ENCODE measurements at places on chromosomes 13 and 19. TPM values are rescaled to one million over a fixed set of nuclear protein-coding genes. Genes with fewer than 3 reads are reported as not detected.

The EBI3 gene
- 0.40 TPM for polyA plus RNA-seq

The DZIP1 gene
- polyA plus RNA-seq: not detected

The RDH8 gene
- polyA plus RNA-seq: not detected

DNA sequence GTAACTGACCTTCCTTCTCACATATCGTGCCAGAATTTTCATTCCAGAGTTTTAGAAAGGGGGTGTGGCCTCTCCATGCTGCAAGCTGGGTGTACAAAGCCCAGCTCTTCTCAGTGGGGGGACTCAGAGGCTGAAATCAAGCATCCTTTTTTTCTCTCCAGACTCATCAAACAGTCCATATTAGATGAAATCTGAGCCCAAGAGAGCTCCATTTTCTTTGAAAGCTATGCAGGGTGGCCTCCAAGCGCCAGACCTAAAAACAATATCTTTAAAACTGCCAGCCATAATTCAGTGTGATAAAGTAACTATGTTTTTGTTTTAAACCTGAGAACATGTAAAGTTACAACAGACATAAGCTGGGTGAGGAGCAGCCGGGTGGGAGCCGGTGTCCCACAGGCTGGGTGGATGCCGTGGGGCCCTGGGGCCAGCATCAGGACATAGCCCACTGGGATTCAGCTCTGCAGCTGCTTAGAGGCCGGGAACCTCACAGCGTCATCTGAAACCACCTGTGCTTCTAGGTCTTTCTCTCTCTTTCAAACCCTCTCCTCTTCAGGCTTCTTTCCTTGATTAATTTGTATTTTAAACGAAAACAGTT lies 249.2 kb downstream of the ZNF536 start:
- H3K27me3 ChIP-seq: no peaks in the 10 kb centered on the region
- no peak for DNase-seq
- no peaks in the 10 kb centered on the region for H3K36me3 ChIP-seq
- H3K27ac ChIP-seq: no peak overlapping the region
- H3K4me1 ChIP-seq: no peaks in the 10 kb centered on the region

DNA sequence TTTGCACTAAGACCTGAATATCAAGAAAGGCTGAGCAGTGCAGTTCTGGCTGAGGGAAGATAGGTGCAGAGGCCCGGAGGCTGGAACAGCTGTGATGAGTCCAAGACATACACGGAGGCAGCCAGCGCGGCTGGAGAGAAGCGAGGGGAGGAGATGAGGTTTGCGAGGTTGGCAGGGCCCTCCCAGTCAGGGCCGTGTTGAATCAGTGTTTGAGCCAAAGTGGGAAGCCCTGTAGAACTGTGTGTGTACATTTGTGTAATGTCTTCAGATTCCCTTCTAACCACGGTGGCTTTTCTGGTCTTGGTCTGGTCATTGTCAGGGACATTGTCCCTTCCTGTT lies 34.9 kb downstream of the PAK4 start:
- DNase-seq: no peak
- no peaks in the 10 kb centered on the region for H3K27me3 ChIP-seq
- H3K4me1 ChIP-seq: peaks cover 60% of the 10 kb centered on the region
- no peak overlapping the region for H3K4me3 ChIP-seq
- no peak overlapping the region for H3K27ac ChIP-seq

- H3K27ac ChIP-seq: no peak overlapping the region
- H3K27me3 ChIP-seq: no peaks in the 10 kb centered on the region
- no peaks in the 10 kb centered on the region for H3K36me3 ChIP-seq
- H3K4me3 ChIP-seq: no peak overlapping the region
Observed at GRCh38 chr13:31896427-31896826, 135.1 kb upstream of the FRY start.

GRCh38 chr13:44676534-44676933 lies 100.4 kb upstream of the TSC22D1 start:
- no peaks in the 10 kb centered on the region for H3K27me3 ChIP-seq
- H3K4me1 ChIP-seq: no peaks in the 10 kb centered on the region
- no peak overlapping the region for H3K27ac ChIP-seq
- no peaks in the 10 kb centered on the region for H3K36me3 ChIP-seq

GRCh38 chr13:81664872-81665271 lies 1323.9 kb upstream of the SPRY2 start:
- DNase-seq: no peak
- no peaks in the 10 kb centered on the region for H3K36me3 ChIP-seq
- H3K27ac ChIP-seq: no peak overlapping the region
- H3K4me3 ChIP-seq: no peak overlapping the region

DNA sequence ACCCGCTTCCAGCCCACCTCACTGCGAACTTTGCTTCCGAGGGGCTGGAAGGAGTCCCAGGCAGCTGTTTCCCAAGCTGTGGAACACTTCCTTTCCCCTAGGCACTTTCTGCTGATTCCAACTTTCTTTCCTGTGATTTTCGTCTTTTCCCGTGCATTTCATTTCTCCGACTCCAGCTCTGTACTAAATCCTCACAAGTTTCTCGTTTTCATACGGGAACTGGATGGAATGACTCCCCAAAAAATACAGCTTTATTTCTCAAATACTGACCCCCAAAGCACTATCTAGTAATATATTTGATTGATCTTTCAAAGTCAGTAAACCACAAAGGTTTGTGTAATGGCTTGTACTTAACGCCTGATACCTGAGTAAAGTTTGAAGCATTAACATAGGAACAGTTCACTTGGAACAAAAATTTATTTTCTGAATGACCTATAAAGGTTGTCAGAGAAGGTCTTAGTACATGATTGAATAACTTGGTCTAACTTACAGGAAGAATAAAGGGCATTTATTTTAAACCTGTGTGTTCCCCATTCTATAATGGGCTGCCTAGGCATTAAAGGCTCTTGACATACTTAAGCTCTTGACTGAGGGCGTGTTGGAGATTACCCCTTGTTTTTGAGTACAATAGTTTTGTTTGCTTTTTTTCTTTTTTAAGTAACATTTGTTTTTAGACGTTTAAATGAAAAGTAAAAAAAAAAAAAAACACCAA lies 1.3 kb upstream of the PCDH9 start:
- no peak overlapping the region for H3K27ac ChIP-seq
- H3K4me3 ChIP-seq: peak overlapping the region; percentile 75
- peaks cover 2% of the 10 kb centered on the region for H3K4me1 ChIP-seq
- DNase-seq: no peak

- H3K27me3 ChIP-seq: no peaks in the 10 kb centered on the region
- H3K4me1 ChIP-seq: no peaks in the 10 kb centered on the region
- no peak for DNase-seq
- no peak overlapping the region for H3K4me3 ChIP-seq
Observed at GRCh38 chr13:23609414-23609760, 39.2 kb downstream of the TNFRSF19 start.

DNA sequence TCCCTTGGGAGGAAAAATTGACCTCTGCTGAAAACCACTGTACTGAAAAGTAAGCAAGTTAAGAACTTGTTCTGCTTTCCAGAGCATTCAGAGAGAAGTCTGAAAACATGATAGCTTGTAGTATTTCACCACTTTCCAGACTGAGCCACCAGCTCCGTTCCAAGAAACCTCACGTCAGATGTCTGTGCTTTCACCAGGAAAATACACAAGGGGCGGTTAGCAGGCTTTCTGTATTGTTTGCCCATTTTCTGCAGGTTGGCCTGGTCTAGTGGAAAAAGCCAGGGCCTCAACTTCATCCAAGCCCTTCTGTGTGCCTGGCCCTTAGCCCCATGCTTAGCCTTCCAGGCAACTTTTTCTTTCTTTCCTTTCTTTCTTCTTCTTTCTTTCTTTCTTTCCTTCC lies 36.4 kb downstream of the RXFP2 start:
- no peak overlapping the region for H3K4me3 ChIP-seq
- DNase-seq: no peak
- H3K27me3 ChIP-seq: peaks cover 1% of the 10 kb centered on the region
